Calu3 (cell line): ENCODE measurements at places on chromosomes 7 and 10. TPM values are rescaled to one million over a fixed set of nuclear protein-coding genes. Genes with fewer than 3 reads are reported as not detected.

GRCh38 chr7:32298408-32299132 is 191.6 kb downstream of the LSM5 start:
- no peak for DNase-seq

The HOXA11 gene
- 0.39 and 0.54 TPM in 2 replicates for total RNA-seq

The PRSS37 gene
- not detected in 2 replicates for total RNA-seq

DNA sequence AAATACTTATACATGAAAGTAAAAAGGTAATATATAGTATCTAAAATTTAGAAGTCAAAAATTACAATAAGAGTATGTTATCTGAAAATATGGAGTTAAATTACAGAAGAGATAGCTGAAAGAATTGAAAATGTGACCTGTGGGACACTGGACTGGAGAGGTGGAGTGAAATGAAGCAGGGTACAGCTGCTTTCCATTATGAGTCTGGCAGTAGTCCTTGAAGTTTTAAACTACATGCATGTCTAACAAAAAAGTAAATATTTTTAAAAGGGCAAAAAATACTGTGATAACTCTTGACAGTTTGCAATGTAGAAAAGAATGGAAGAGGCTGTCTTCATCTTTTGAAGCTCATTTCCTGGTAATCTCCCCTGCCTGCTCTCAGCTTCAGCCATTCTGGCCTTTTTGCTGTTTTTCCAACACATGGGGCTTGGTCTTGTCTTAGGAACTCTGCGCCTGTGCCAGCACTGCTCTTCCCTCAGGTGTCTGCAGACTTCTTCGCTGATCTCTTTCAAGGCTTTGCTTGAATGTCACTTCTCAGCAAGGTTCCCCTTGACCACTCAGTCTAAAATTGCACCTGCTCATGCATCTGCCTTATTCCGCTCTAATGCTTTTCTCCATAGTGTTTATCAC is 36.9 kb downstream of the PTPRZ1 start:
- DNase-seq, result no peak
